Posterior vena cava (tissue), 2 donors: ENCODE measurements at places on chromosomes 1 and 21. TPM values are rescaled to one million over a fixed set of nuclear protein-coding genes. Genes with fewer than 3 reads are reported as not detected.

DNA sequence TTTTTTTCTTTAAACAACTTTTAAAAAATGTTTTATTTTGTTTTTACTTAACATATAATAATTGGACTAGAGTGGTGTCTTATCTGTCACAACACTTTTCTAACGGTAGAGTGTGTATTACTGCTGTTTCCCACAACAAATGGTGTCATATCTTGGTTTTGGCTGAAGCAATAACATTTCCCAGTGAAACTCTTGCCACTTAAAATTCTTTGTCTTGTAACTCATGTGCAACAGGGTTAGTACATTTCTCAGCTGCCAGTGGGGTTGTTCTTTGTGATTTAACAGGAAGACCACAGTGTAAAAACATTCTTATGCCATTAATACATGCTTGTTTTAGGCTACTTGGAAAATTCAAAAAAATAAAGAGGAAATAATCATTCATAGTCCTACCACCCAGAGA, 43.5 kb downstream of the ALPL start:
- no peak for DNase-seq

- DNase-seq = no peak
These were observed 15.0 kb upstream of the ERMAP start for GRCh38 chr1:42801832-42802473.

Gene SYCP1
- not detected for total RNA-seq

- DNase-seq = no peak
These were observed 23.2 kb downstream of the EDARADD start for GRCh38 chr1:236417336-236417735.

Gene AK5
- total RNA-seq = 0.93 TPM

GRCh38 chr1:25024615-25025350, 94.7 kb upstream of the RUNX3 start:
- DNase-seq = no peak
